ENCODE measurements at places on chromosomes 1 and 21. TPM values are rescaled to one million over a fixed set of nuclear protein-coding genes. Genes with fewer than 3 reads are reported as not detected.

DNA sequence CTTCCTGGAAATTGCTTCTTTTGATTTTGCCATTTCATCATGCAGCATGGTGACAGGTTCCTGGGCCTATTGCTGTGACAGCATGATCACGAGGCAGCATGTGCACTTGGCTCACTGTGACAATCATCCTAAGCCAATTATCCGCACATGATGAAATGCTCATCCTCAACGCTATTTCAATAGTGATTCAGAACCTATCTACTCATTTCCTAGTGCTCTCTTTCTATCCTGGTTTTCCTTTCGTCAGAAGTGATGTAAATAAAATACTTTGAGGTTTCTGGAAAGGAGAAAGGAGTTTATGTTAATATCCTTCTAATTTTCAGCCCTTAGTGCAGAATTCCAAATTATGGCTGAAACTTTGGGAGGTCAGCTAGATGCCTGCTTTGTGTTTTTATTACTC is 110.6 kb upstream of the ADAMTS5 start:
- no peaks in the 10 kb centered on the region for H3K36me3 ChIP-seq
- no peaks in the 10 kb centered on the region for H3K4me1 ChIP-seq
- H3K27me3 ChIP-seq = no peaks in the 10 kb centered on the region
- no peak overlapping the region for H3K27ac ChIP-seq

- no peak overlapping the region for H3K4me3 ChIP-seq
- no peak overlapping the region for H3K27ac ChIP-seq
- no peaks in the 10 kb centered on the region for H3K36me3 ChIP-seq
- no peaks in the 10 kb centered on the region for H3K27me3 ChIP-seq
Observed at GRCh38 chr1:20057886-20058420, 12.0 kb upstream of the PLA2G5 start.

- no peak for DNase-seq
- no peaks in the 10 kb centered on the region for H3K27me3 ChIP-seq
- H3K4me1 ChIP-seq = no peaks in the 10 kb centered on the region
- H3K27ac ChIP-seq = no peak overlapping the region
Observed at GRCh38 chr21:42609811-42610210, 43.6 kb upstream of the PDE9A start.

- no peaks in the 10 kb centered on the region for H3K36me3 ChIP-seq
- H3K27ac ChIP-seq = no peak overlapping the region
- no peaks in the 10 kb centered on the region for H3K4me1 ChIP-seq
- no peak for DNase-seq
- no peak overlapping the region for H3K4me3 ChIP-seq
Observed at GRCh38 chr1:8472668-8473067, 154.8 kb downstream of the SLC45A1 start.

DNA sequence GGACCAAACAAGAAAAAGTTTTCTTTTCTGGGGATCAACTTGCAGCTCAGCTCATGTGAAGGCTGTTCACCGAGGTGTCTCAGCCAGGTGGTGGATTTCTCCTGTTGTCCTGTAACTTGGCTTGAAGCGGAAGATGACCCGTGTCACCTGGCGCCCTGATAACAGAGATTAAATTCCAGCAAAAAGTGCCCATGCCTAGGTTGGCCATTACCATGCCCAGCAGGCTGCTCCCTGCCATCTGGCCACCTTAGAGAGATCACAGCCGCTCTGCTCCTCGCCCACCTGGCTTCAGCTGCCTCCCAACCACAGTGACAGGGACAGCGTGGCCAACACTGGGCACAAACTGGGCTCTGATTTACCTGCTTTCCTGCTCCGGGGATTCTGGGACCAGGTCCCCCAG is 149.5 kb downstream of the ZBTB18 start:
- H3K4me3 ChIP-seq = no peak overlapping the region
- no peaks in the 10 kb centered on the region for H3K4me1 ChIP-seq

Gene FAM177B
- total RNA-seq = 0.23 TPM

DNA sequence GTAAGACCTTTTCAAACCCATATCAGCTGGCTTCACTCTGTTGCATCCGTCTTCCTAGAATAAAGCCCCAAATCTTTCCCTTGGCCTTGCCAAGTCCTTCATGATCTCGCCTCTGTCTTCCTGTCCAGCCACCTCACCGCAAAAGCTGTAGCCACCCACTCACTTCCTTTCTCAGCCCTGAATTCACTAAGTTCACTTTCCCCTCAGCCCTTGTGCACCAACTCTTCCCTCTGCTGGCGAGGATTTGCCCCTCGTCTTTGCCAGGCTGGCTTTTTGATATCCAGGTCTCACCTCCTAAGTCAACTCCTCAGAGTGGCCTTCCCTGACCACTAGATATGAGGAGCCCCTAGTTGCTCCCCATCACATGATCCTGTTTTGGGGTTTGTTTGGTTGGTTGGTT is 3.9 kb upstream of the COL16A1 start:
- H3K27ac ChIP-seq = no peak overlapping the region
- DNase-seq = no peak
- H3K4me3 ChIP-seq = no peak overlapping the region

Gene TMIGD3
- total RNA-seq = 0.64 TPM

Gene BRDT
- 16.2 TPM for total RNA-seq

DNA sequence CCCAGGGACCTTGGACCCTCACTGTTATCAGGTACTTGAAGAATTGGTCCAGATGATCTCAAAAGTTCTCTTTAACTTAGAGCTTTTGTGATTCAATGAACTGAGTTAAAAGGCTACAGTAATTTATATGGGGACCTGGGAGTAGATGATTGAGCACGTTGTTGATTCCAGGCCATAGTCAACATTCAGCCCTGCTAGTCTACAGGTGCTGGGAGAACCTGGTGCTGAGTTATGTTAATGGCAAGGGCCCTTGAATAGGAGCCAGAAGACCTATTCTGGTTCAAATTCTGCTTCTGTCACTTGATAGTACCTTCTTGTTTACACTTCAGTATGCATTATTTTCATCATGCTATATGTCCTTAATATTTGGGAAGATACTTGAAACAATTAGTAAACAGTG is 11.2 kb downstream of the DYRK3 start:
- no peak for DNase-seq
- H3K4me1 ChIP-seq = no peaks in the 10 kb centered on the region
- no peaks in the 10 kb centered on the region for H3K27me3 ChIP-seq
- no peak overlapping the region for H3K27ac ChIP-seq
- no peak overlapping the region for H3K4me3 ChIP-seq

DNA sequence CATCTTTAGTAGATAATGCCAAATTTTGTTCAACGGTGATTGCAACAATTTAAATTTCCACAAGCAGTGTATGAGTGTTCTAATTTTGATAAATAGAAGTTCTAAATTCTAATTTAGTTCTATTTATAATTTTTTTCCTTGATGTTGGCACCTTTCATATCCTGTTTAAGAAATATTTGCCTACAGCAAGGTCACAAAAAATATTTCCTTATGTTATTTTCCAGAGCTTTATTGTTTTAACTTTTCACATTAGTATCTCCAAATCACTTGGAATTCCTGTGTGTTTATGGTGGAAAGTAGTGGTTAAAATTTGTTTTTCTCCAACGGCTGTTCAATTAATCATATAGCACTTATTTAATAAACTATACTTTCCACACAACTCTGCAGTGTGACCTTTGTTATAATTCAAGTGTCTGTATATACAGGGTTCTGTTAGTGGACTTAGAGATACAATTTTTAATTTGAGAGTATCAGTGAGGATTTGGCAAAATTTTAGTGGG is 94.3 kb upstream of the CD55 start:
- no peaks in the 10 kb centered on the region for H3K36me3 ChIP-seq
- no peak overlapping the region for H3K27ac ChIP-seq
- no peak overlapping the region for H3K4me3 ChIP-seq
- no peak for DNase-seq
- no peaks in the 10 kb centered on the region for H3K4me1 ChIP-seq

GRCh38 chr1:228411121-228411520 is 4.5 kb upstream of the TRIM11 start:
- no peaks in the 10 kb centered on the region for H3K36me3 ChIP-seq
- H3K27ac ChIP-seq = no peak overlapping the region
- peaks cover 3% of the 10 kb centered on the region for H3K4me1 ChIP-seq
- no peak for DNase-seq
- no peak overlapping the region for H3K4me3 ChIP-seq
- H3K27me3 ChIP-seq = no peaks in the 10 kb centered on the region

DNA sequence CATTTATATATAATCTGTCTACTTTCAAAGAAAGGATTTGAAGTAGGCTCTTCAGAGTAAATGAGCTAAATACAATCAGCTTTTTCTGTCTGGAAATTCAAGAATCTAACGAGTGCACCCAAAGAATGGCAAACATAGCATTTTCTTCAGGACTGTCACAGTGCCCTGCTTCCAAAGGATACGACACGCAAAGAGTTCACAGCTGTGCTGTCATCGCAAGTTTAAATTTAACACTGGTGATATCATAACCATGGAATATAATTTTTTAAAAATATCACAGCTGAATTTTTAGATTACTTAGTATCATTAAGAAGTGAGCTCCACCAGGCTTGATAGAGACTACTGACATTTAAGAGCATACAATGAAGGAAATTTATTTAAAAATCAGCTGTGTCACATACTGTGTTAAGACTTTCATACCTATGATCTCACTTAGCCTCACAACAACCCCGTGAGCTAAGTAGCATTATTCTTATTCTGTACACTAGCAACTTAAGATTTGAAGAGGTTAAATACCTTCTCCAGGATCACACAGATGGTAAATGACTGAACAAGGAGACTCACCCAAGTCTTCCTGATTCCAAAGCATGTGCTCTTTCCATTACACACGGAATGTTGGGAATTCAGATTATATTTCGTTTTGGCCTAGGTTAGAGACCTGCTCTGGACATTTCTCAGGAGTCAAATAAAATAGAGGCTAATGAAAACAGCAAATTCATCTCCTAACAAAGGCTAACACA is 46.2 kb upstream of the PRRX1 start:
- no peak overlapping the region for H3K4me3 ChIP-seq
- no peaks in the 10 kb centered on the region for H3K36me3 ChIP-seq
- no peak for DNase-seq
- no peak overlapping the region for H3K27ac ChIP-seq
- H3K4me1 ChIP-seq = no peaks in the 10 kb centered on the region
- no peaks in the 10 kb centered on the region for H3K27me3 ChIP-seq

- H3K36me3 ChIP-seq = no peaks in the 10 kb centered on the region
- DNase-seq = no peak
- H3K4me3 ChIP-seq = peak overlapping the region; percentile 95
- H3K27me3 ChIP-seq = no peaks in the 10 kb centered on the region
- peak overlapping the region; percentile 100 for H3K27ac ChIP-seq
Observed at GRCh38 chr1:244865028-244865371, 657 bp upstream of the HNRNPU start.

DNA sequence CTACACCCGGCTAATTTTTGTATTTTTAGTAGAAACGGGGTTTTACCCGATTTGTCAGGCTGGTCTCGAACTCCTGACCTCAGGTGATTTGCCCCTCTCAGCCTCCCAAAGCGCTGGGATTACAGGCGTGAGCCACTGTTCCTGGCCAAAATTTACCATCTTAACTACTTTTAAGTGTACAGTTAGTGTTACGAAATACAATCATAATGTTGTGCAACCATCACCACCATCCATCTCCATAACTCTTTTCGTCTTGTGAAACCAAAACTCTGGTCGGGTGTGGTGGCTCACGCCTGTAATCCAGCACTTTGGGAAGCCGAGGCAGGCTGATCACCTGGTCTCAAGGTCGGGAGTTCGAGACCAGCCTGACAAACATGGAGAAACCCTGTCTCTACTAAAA is 14.1 kb upstream of the ZBTB40 start:
- no peak overlapping the region for H3K27ac ChIP-seq
- no peaks in the 10 kb centered on the region for H3K36me3 ChIP-seq
- DNase-seq = no peak
- H3K4me3 ChIP-seq = no peak overlapping the region
- H3K4me1 ChIP-seq = no peaks in the 10 kb centered on the region

Gene MX2
- total RNA-seq = 1.7 TPM

DNA sequence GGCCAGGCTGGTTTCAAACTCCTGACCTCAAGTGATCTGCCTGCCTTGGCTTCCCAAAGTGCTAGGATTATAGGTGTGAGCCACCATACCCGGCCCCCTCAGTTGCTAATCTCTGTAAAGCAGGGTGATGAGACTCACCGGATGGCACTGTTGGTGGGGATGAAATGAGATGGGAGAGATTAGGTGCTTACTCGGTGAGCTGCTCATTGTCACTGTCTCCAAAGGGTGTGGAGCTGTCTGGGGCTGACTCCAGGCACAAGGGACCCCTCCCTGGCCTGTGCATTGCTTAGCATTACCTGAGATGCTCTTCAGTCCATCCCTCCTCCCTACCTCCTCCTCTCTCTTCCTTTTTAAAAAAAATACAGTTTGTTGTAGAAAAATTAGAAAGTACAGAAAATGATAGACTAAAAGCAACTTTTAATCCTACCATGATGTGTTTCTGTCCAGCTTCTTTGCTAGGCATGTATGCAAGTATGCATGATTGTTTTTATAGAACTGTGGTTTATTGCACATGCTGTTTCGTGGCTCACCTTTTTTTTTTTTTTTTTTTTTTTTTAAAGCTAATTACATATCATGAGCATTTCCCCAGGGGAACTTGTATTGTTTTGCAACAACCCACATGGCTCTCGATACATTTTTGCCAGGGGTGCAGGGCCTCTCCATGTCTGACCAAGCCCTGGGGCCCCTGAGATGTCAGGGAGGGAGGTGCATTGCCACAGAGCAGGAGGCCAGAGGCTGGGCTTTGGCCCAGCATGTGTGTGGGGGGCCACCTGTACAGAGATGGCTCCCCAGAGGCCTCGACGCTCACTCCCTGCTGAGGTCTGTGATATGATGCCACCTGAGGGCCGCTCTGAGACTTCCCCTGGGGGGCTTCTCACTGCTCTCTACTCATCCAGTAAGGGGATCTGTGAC is 55.4 kb downstream of the ARHGEF10L start:
- H3K36me3 ChIP-seq = no peaks in the 10 kb centered on the region
- H3K4me1 ChIP-seq = no peaks in the 10 kb centered on the region
- no peaks in the 10 kb centered on the region for H3K27me3 ChIP-seq
- H3K27ac ChIP-seq = no peak overlapping the region
- no peak overlapping the region for H3K4me3 ChIP-seq

GRCh38 chr1:119489201-119489600 is 17.8 kb upstream of the HSD3B1 start:
- no peaks in the 10 kb centered on the region for H3K27me3 ChIP-seq
- no peaks in the 10 kb centered on the region for H3K36me3 ChIP-seq
- no peaks in the 10 kb centered on the region for H3K4me1 ChIP-seq
- no peak overlapping the region for H3K4me3 ChIP-seq
- no peak for DNase-seq
- H3K27ac ChIP-seq = no peak overlapping the region

- DNase-seq = no peak
- H3K4me3 ChIP-seq = no peak overlapping the region
- H3K27ac ChIP-seq = no peak overlapping the region
- no peaks in the 10 kb centered on the region for H3K27me3 ChIP-seq
- H3K36me3 ChIP-seq = no peaks in the 10 kb centered on the region
- H3K4me1 ChIP-seq = no peaks in the 10 kb centered on the region
Observed at GRCh38 chr1:202852163-202852904, 36.6 kb downstream of the RABIF start.

DNA sequence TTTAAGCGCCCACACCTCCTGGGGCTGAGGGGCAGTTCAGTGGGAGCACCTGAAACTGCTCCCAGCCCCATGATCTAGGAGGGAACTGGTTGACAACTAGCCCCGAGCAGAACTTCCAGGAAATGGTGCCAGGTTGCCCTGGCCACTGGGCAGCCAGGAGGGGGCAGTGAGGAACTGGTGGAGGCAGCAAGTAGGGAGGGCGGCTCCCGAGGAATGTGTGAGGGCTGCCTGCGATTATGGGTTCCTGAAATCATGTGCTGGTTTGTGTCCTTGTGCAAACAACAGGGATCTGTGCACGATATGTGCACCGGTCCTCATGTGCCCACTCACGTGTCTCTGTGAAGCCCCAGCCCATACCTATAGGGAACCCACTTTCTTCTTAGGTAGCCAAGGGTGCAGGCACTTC is 9.9 kb downstream of the GPR3 start:
- no peaks in the 10 kb centered on the region for H3K36me3 ChIP-seq
- H3K4me1 ChIP-seq = peaks cover 39% of the 10 kb centered on the region
- peak overlapping the region; percentile 77 for H3K27ac ChIP-seq
- H3K4me3 ChIP-seq = no peak overlapping the region
